ENCODE measurements at places on chromosomes 6 and 20.

DNA sequence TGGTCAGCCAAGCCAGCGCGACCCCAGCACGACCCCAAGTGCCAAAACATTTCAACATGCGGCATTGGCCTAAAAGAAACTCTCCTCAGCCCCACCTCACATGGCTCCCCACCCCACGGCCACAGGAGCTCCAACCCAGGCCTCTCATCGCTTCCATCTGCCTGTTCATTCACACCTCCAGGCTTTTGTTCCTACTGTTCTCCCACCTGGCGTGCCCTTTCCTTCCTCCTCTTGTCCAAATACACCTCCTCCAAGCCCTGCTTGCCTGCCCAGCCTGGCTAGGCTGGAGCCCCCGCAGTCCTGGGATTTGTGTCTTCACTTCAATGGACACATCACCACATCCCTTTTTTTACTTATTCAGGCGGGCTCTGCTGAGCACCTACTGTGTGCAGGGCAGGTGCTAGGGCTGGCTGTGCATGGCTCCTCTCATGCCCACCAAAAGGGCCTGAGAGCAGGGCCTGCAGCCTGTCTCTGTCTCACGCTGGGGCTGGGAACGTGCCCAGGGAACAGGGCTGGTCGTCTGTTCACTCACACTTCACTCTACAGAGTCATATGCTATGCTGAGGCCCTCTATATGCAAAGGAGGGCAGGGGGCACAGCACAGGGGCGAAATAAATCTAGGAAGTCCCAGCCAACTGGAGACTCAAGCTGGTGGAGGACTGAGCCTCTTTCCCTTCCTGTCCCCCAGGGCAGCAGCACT lies 61.1 kb downstream of the GRM4 start:
- no peak for DNase-seq

DNA sequence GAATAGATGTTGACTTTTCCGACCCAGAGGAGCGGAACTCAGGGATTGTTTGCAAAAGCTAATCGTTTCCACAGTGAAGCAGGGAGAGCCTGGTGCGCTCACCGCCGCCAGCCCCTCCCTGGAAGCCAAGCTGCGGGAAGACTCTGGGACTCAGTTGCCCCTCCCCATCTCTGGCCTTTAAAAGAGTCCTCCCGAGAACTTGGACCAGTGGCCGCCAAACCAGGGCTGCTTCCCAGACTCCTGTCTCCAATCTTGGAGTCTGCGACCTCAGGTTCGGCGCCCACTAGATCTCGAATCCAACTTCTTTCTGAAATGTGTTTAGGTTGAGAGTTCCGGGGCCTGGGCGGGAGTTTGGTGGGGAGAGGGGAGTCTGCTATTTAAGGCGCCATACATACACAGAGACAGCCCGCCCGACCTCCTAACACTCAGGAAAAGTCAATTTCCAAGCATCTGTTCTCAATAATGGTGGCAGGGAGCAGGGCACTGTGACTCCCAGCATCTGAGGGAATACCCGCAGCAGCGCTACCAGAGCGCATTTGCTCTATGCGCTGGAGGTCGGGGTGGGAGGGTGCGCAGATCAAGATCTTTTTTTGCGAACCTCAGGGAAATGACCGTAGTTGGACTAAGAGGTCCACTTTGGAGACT lies 800 bp upstream of the GRIK2 start:
- DNase-seq, result no peak

DNA sequence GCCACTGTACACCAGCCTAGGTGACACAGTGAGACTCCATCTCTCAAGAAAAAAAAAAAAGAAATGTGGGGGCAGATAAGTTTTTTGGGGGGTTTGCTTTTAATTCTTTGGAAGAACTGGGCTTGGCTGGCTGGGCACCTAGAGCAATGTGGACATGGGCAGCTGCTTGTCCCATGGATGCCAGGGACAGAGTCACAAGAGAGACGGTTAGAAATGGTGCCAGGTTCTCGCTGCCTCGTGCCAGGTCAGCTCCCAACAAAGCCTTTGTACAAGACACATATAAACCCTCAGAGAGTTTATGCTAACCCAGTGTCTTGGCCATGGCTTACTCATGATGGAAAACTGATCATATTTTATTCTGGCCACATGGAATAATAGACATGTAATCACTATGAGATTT lies 76.2 kb upstream of the ESR1 start:
- no peak for DNase-seq

DNA sequence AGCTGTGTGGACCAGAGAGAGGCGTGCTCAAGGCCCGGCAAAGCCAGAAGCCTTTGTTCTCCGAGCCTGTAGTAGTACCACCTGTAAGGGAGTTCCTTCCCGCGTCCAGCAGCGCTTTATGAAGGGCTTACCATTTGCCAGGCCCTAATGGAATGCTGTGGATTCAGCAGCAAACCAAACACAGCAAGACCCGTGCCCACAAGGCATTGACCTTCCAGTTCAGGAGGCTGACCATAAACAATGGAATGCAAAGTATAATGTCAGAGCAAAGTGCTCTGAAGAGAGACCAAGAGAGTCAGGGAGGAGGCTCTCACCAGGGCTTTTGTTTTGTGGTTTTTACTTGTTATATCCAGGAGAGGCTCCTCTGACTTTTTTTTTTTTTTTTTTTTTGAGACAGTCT lies 209.8 kb downstream of the ZMYND8 start:
- no peak for DNase-seq

GRCh38 chr6:106666282-106667021 lies 37.1 kb downstream of the QRSL1 start:
- DNase-seq, result no peak

- no peak for DNase-seq
Observed at GRCh38 chr6:115485400-115485799, 575.3 kb downstream of the FRK start.

GRCh38 chr6:119586250-119586882 lies 236.8 kb upstream of the MAN1A1 start:
- no peak for DNase-seq

GRCh38 chr20:39983655-39984054 lies 705.4 kb downstream of the MAFB start:
- no peak for DNase-seq

GRCh38 chr6:38404900-38405556 lies 234.7 kb downstream of the BTBD9 start:
- no peak for DNase-seq

- DNase-seq, result no peak
Observed at GRCh38 chr6:35052694-35053565, 88.2 kb downstream of the TCP11 start.

DNA sequence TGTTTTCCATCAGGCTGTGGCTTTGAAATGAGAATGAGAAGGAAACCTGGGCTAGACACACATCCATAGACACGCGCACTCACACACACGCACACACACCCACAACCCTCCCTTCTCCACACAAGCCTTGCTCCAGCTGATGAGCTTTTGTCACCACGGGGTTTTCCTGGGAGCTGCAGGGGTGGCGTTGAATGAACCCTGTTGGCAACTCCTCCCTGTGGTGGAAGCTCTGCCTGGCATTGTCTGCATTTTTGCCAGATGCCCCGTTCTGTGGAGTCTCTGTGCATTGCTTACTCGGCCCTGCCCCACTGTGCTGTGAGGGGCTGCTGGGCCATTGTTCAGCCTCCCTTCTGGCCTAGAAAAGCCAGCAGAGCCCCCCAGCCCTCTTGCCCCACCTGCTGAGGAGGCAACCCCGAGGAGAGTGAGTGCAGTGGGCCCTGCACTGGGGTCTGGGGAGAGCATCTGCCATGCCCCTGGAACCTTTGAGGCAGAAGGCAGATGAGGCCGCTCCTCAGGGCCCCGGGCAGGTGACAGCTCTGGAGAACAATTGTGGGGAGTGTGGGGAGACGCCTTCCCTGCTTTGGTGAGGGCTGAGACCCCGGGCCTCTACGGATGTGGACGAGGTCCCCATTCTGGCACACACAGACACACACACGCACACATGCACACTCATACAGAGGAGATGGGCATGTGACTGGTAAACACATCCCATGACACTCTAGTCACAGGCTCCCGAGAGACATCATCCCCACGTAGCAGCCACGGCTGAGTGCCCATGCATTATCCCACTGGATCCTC lies 9.9 kb downstream of the ADIG start:
- DNase-seq, result no peak

- no peak for DNase-seq
Observed at GRCh38 chr6:168397012-168397411, 44.0 kb upstream of the SMOC2 start.

DNA sequence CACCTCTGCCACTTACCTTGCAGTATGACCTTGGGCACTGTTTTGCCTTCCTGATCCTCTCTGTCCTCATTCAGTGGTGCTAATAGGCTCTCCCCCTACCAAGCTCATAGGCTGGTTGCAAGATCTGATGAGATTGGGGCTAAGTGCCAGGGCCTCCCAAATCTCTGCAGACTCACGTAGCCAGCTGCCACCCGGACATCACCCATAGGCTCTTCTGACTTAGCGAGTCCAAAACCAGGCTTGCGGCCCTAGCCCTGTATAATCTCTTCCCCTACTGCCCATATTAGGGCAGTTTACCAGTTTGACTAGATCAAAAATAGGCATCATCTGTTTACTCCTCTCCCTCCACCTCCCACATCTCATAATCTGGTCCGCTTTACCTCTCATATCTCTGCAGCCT lies 54.2 kb upstream of the VSTM2L start:
- DNase-seq, result no peak

DNA sequence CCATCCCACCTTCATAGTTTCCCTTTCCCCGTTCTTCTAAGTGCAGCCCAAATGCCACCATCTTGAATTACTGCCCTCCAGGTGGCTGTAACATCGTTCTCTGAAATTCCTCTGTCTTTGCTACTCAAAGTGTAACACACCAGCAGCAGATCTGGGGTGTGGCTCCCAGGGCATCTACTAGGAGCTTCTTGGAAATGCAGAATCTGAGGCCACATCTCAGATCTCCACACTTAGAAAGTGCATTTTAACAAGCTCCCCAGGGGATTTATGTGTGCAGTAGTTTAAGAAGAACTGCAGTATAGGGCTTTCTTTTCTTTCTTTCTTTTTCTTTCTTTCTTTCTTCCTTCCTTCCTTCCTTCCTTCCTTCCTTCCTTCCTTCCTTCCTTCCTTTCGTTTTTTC lies 1.7 kb upstream of the MLIP start:
- DNase-seq, result no peak

Measured in stimulated activated CD4-positive, alpha-beta T cell treated with anti-CD3 and anti-CD28 coated beads, Interleukin-12 subunit alpha, Interleukin-12 subunit beta, amount 100 ng/mL, for 24 hours (primary cell).